CD4-positive, CD25-positive, alpha-beta regulatory T cell (primary cell): ENCODE measurements at places on chromosomes 2 and 18.

DNA sequence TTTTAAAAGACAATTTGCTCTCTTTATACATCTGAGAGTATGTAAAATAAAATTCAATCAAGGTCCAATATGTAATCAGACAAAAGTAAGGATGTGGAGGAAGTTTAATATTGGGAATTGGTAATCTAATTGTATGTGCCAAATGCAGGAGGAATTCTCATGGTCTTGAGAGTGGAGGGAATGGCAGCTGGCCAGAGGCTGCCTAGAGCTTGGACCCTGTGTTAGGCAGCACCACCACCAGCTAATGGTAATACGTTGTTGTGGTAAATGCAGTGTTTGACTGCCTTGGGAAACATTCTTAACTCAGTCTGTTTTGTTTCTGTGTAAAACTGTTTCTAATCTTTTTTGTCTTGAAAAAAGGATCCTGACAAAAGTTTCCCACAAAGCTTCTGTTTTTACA lies 30.0 kb downstream of the GALNT1 start:
- no peak for DNase-seq

DNA sequence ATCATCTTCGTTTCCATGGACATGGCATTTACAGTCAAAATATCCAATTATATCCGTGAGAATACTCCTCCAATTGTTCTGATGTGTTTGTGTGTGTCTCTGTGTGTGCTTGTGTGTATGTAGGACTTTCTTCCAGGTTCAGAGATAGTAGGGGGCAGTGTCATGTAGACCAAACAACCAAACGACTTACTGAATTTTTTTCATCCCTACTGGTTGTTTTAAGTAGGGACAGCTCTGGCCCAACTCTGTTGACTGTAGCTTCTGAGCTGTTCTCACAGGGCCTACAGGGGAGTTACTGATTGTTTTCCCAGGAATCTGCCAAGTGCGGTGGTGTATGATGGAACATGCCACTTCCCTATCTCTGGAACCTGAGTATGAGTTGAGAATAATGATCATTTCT lies 69.6 kb downstream of the ETAA1 start:
- no peak for DNase-seq

- DNase-seq = no peak
Measured at GRCh38 chr2:152223977-152224376, 48.4 kb upstream of the STAM2 start.

GRCh38 chr2:183666031-183666430 lies 541.8 kb downstream of the NUP35 start:
- DNase-seq = no peak

GRCh38 chr2:239277401-239278085 lies 123.3 kb downstream of the HDAC4 start:
- no peak for DNase-seq

DNA sequence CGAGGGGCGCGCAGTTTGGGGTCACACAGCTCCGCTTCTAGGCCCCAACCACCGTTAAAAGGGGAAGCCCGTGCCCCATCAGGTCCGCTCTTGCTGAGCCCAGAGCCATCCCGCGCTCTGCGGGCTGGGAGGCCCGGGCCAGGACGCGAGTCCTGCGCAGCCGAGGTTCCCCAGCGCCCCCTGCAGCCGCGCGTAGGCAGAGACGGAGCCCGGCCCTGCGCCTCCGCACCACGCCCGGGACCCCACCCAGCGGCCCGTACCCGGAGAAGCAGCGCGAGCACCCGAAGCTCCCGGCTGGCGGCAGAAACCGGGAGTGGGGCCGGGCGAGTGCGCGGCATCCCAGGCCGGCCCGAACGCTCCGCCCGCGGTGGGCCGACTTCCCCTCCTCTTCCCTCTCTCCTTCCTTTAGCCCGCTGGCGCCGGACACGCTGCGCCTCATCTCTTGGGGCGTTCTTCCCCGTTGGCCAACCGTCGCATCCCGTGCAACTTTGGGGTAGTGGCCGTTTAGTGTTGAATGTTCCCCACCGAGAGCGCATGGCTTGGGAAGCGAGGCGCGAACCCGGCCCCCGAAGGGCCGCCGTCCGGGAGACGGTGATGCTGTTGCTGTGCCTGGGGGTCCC lies at the start of gene ITGA4:
Gene ITGA4, plus strand, starts transcription at position 266 of the 620 bp plus-strand sequence. Its CDS starts 269 bp downstream, at position 535.
- peak; percentile 62 for DNase-seq

GRCh38 chr2:16281451-16282335 lies 341.3 kb downstream of the MYCN start:
- peak; percentile 29 for DNase-seq

GRCh38 chr2:25039126-25039525 lies 2.8 kb upstream of the EFR3B start:
- DNase-seq = no peak

GRCh38 chr18:32389858-32390257 lies 80.8 kb downstream of the GAREM1 start:
- no peak for DNase-seq

GRCh38 chr2:152548111-152548875 lies 169.0 kb downstream of the PRPF40A start:
- no peak for DNase-seq

- no peak for DNase-seq
Measured at GRCh38 chr18:8787794-8788193, 82.4 kb downstream of the MTCL1 start.

GRCh38 chr2:171447675-171448074 lies 13.6 kb downstream of the DCAF17 start:
- peak; percentile 10 for DNase-seq

DNA sequence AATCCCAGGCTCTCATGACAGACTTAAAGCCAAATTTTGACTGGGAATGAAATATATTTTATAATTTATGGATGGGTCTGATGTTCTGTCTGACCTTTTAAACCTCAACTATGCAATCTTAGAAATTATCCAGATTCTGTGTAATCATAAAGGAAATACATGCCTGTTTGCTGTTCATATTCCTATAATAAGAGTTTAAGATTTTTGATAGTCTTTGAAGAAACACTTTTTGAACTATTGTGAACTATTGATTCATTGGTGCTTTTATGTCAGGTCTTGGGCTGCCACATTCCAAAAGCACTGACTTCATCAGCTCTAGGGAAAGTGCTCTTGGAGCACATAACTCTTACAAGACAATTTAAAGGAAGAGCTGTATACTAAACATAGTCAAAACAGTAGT lies 64.2 kb downstream of the CCDC150 start:
- DNase-seq = no peak

DNA sequence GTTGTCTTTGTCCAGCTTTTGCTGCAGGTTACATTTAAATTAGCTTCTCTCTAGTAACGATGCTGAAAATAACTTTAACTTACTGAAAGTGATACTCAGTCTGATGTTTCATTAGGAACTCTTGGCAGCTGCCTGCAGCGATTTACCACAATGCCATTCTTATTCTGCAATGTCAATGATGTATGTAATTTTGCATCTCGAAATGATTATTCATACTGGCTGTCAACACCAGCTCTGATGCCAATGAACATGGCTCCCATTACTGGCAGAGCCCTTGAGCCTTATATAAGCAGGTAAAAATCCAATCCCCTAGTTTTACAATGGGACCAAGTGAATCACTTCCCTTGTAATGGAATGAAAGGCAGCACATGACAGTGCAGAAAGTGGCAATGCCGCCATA lies 16.3 kb upstream of the MFF start:
- no peak for DNase-seq

- no peak for DNase-seq
Measured at GRCh38 chr18:44516450-44516849, 164.2 kb upstream of the SETBP1 start.
